Tibial nerve (tissue), 4 donors: ENCODE measurements at places on chromosomes 3 and 15. TPM values are rescaled to one million over a fixed set of nuclear protein-coding genes. Genes with fewer than 3 reads are reported as not detected.

The NAALADL2 gene
- 16.7 TPM for total RNA-seq

GRCh38 chr3:71264840-71265239, 318.7 kb downstream of the FOXP1 start:
- no peaks in the 10 kb centered on the region for H3K27me3 ChIP-seq
- H3K27ac ChIP-seq = no peak overlapping the region
- H3K4me1 ChIP-seq = no peaks in the 10 kb centered on the region
- no peak overlapping the region for H3K4me3 ChIP-seq

DNA sequence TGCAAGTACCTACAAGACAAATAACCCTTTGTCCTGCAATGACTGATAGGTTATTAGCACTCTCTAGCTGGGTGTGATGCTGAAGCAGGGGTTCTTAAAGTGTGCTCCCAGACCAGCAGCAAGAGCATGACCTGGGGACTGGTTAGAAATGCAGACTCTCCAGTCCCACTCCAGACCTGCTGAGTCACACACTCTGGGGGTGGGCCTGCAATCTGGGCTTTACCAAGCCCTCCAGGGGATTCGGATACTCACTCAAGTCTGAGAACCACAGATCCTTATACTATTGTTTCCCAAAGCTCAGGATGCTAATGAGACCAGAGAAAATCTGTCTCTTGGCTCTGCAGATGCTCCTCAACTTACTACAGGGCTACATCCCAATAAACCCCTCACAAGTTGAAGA, 142.1 kb upstream of the RAD18 start:
- no peak overlapping the region for H3K27ac ChIP-seq
- no peaks in the 10 kb centered on the region for H3K4me1 ChIP-seq
- no peaks in the 10 kb centered on the region for H3K27me3 ChIP-seq
- DNase-seq = no peak
- H3K36me3 ChIP-seq = no peaks in the 10 kb centered on the region

The GUCA1C gene
- total RNA-seq = not detected

The IGF1R gene
- total RNA-seq = 164 TPM

The ITIH4 gene
- 5.4 TPM for total RNA-seq

- H3K36me3 ChIP-seq = no peaks in the 10 kb centered on the region
- no peaks in the 10 kb centered on the region for H3K4me1 ChIP-seq
- no peaks in the 10 kb centered on the region for H3K27me3 ChIP-seq
- H3K27ac ChIP-seq = no peak overlapping the region
- no peak overlapping the region for H3K4me3 ChIP-seq
- no peak for DNase-seq
These were observed 327.4 kb upstream of the LRRFIP2 start for GRCh38 chr3:37501571-37502313.
